Right lobe of liver (tissue), 6 donors: ENCODE measurements at places on chromosomes 2 and 18.
A peak's percentile ranks its signal among the peaks of the same experiment; 100 is the strongest.

- no peak for DNase-seq
Observed at GRCh38 chr2:164141271-164141670, 405.5 kb upstream of the FIGN start.

- DNase-seq, result peak; percentile 52
Observed at GRCh38 chr2:62270728-62271127, 74.8 kb downstream of the B3GNT2 start.

GRCh38 chr2:189183170-189183569, 3.6 kb upstream of the COL5A2 start:
- no peak for DNase-seq

GRCh38 chr2:186950694-186951093, 101.7 kb upstream of the ZSWIM2 start:
- DNase-seq, result no peak

GRCh38 chr2:228771315-228771714, 499.8 kb downstream of the PID1 start:
- no peak for DNase-seq

- peak; percentile 77 for DNase-seq
Observed at GRCh38 chr18:5630057-5630899, 86.5 kb upstream of the EPB41L3 start.
